ENCODE measurements at places on chromosomes 4 and X.

DNA sequence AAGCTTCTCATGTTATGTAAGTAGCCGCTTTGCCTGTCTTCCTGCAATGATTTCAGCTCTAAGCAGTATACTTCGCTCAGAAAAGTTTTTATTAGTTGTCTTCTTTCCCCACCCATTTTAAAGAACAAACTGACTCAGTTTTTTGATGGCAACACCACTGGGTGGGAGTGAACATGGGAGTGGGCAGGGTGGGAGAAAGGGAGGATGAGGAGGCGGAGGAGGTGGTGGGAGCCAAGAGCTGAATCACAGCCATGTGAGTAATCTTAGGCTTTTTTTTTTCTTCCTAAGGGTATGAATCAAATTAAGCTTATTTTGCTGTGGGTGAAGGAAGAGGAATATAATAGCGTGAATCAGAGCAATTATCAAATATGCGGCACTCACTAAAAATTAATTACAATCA, 574.3 kb upstream of the DIPK2B start:
- DNase-seq, result no peak

- DNase-seq, result no peak
Measured at GRCh38 chrX:131795442-131796229, 227.5 kb upstream of the STK26 start.

GRCh38 chrX:40445691-40446090, 135.1 kb upstream of the ATP6AP2 start:
- DNase-seq, result no peak

GRCh38 chrX:43679778-43680177, 23.7 kb downstream of the MAOA start:
- no peak for DNase-seq
